Activated CD4-positive, CD25-positive, alpha-beta regulatory T cell treated with anti-CD3 and anti-CD28 coated beads, Interleukin-2, amount 50 U/mL, for 16 hours (primary cell): ENCODE measurements at places on chromosomes 1 and 21.

DNA sequence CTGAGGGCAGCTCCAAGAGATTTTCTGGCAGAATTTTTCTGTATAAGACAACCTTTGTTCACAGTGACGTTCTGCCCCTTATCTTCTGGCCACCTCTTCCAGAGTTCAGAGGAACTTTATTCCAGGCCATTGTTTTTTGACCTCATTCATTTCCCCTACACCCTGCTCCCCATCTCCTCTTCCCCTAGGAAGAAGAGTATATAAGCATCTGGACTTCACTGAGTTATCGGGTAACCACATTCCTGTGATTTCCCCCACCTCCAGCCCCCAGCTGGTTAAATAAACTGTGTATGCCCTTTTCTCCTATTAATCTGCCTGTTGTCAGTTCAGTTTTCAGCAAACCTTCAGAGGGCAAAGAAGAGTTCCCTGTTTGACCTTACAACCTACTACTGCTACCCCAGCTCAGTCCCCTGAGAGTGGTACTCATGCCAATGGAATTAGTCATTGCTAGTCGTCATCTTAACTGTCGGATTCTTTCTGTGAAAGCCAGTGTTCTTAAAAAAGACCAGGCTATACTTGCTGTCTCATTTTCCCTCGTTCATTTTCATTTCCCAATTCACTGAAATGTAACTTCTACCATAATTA lies 14.3 kb upstream of the ALG14 start:
- no peak for DNase-seq

DNA sequence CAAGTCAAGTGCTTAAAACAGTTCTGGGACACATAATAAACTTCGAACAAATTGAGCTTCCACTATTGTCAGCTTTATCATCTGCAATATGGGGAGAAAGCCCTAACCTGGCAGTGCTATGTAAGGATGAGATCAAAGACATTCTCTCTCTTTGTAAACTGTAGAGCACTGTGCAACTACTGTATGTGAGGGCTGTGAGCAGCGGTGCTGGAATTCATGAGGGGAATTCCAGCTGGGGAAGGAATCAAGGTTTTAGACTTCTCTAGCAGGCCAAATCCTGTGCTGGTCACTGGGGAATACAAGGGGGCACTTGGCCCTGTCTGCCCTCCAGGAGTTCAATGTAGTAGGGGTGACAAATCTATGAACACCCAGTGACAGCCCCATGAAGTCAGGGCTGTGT lies 9.3 kb downstream of the FAM151A start:
- DNase-seq: no peak

- DNase-seq: no peak
These were observed 30.6 kb upstream of the JUN start for GRCh38 chr1:58814251-58815068.

GRCh38 chr1:23424293-23425192 lies at the start of gene TCEA3:
TCEA3 (minus strand) TSS chr1:23424748; CDS start chr1:23424633, 115 bp downstream.
- DNase-seq: no peak

DNA sequence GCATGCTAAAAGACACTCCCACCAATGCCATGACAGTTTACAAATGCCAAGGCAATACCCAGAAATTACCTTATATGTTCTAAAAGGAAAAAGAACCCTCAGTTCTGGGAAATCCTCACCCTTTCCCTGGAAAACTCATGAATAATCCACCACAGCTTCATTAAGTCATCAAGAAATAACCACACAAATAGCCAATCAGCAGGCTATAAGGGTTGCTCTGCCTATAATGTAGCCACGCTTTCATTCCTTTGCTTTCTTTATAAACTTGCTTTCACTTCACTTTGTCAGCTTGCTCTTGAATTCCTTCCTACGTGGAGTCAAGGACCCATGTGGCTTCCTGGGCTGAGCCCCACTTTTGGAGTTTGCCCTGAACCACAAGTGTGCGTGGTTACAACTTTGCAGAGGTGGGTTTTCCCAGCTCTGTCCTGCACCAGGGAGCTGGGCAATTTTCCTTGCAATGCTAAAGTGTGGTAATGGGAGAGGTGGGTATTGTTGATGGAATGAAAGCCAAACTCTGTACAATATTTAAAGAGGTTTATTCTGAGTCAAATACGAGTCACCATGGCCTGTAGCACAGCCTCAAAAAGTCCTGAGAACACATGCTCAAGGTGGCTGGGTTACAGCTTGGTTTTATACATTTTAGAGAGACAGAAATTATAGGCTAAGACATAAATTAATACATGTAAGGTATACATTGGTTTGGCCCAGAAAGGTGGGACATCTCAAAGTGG lies 42.2 kb upstream of the COG2 start:
- no peak for DNase-seq

DNA sequence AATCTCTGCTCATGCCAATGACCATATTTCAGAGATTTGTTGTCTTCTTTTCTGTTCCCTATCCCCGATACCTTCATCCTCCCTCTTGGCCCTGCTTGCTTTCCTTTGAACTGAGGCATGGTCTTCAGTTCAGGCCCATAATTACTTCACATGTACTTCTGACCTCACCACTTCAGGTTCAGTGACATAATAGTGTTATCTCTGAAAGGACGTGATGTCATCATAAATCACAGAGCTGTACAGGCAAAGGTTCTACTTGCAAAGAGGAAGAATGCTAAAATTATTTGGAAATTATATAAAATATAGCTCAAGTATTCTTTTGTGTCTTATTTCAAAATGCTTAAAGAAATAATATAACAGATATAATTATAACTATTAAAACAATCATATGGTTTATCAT lies 230.3 kb upstream of the ESRRG start:
- DNase-seq: no peak

DNA sequence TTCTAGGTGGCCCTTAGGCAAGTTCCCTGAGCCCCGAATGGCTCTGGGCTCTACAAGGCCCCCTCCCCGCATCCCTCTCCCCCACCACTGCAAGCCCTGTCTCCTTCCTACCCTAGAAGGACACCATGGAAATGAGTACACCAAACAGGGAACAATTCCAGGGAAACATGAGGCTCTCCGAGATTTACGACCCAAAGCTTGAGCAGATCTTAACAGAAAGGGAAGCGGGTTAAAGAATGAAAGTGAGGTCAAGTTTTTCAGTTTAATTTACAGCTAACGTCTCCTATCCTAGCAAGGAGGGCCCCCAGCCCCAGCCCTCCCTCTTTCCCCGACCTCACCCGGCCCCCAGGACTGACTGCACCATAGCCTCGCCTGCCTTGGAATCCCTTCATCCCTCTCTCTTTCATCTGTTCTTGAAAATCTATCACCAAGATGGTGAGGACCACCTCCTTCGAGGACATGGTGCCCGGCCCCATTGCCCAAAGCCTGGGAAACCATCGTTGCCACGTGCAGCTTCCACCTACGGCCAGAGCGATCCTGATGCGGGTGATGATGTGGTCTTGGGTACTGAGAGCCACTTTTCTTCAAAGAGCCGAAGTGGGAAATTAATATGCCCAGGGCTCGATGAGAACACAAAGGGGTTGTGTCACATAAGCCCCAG lies 30.5 kb downstream of the SIM2 start:
- DNase-seq: no peak

- DNase-seq: peak; percentile 60
These were observed 390 bp downstream of the ZFP69B start for GRCh38 chr1:40450495-40451237.

DNA sequence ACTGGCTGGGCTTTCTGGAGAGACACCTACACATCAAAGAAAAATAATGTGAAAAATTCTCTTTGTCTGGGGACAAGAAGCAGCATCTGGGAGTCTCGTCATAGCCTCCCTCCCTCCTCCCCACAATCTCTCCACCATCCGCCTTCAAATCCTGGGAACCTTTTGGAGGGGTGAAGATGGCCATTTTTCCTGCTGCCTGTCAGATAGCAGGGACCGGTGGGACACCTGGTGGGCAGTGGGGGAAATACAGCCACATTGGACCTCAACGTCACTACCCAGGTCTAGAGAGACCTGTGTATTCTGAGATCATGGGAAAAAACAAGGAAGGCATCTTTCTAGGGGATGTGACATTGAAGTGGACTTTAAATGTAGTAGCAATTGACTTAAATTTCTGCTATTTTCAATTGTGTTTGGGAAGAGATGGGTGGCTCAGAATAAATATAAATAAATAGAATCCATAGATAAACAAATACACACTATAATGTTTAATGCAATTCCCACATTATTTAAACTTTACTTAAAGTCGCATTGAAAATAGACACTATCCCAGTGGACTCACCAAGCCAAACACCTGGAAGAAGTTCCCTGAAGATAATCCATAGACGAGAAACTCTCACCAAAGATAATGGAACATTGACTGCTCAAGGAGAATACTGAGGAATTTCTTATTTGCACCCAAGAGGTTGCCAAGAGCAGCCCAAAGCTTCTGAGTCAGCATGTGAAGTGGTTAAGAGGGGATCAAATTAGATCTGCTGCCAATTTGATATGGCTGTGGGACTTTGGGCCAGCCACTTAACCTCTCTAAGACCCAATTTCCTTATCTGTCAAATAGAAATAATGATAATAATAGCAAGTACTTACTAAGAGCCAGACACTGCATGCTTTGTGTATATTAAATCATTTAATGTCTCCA lies 147.6 kb upstream of the CAMK1G start:
- no peak for DNase-seq

DNA sequence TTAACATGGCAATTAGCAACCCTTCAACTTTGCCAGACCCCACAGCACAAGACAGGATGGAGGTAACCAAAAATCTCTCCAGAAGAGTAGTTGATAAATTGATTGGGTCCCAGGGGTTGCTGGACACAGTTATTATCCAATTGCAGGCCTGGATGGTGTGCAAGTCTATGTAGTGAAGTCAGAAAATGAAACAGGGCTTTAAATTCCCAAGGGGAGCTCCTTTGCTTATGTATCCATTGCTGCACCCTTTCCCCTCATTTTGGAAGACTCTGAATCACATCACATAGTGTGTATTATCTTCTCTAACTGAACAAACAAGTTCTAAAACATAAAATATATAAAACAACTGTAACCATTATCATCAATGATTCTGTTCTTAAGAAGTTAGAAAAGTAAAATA lies 550.2 kb downstream of the LMO4 start:
- DNase-seq: no peak

GRCh38 chr1:175116903-175117302 lies 49.3 kb downstream of the TNN start:
- no peak for DNase-seq

GRCh38 chr1:52814465-52814864 lies 28.1 kb upstream of the ZYG11A start:
- DNase-seq: no peak

- no peak for DNase-seq
These were observed 1.9 kb downstream of the SGIP1 start for GRCh38 chr1:66535853-66536252.

DNA sequence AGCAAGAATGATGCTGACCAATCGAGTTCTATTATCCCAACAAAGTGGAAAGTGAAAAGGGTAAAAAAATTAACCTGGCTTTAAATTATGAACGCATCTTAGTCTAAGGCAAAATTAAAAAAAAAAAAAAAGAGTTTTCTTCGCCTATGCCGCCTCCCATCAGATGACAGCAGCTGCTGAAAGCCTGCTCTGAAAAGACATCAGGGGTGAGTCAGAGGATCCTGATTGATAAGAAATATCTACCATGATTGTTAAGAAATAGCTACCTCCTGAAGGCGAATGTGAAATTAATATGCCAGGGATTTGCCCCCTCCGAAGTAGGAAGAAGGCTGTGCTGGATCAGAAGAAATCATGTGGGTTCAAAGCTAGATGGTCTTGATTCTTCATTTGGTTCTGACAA lies 216.8 kb upstream of the C1orf87 start:
- DNase-seq: no peak

- DNase-seq: no peak
These were observed 25.3 kb downstream of the UBASH3A start for GRCh38 chr21:42429021-42429420.

DNA sequence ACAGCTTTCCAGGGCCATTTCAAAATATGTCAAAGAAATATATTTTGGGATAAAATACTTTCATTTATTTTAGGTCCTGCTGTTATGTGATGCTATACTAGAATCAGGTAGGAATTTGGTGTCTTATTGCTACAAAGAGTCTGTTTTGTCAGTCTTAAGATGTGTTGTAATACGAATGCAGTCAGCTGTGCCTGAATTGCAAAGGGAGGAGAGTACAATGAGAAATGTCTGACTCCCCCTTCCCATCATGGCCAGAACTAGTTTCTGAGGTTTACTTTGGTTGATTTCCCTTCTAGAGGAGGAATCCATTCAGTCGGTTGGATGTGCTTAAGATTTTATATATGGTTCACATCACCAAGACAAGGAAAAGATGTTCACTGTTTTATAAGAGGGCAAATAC lies 75.7 kb upstream of the TNFSF18 start:
- DNase-seq: no peak

- no peak for DNase-seq
These were observed 38.2 kb downstream of the GRIK3 start for GRCh38 chr1:36996106-36996505.

- DNase-seq: no peak
These were observed 105.5 kb downstream of the NUF2 start for GRCh38 chr1:163427279-163427678.

DNA sequence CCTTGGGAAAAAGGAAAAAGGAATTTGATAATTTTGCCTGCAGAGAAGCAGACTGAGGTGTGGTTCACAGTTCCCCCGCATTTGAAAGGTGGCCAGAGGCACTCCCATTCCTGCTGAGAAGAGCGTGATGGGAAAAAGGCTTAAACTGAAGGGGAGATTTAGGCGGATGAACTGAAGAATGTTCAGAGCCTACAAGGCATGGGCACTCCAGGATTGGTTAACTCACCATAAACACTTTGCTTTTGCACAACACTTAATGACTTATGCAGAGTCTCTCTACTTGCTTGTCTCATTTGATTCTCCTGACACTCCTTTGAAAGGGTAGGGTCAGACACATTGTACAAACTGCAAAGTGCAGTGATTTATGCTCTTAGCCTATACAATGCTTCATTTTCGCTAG lies 119.6 kb upstream of the RUNX1 start:
- no peak for DNase-seq

DNA sequence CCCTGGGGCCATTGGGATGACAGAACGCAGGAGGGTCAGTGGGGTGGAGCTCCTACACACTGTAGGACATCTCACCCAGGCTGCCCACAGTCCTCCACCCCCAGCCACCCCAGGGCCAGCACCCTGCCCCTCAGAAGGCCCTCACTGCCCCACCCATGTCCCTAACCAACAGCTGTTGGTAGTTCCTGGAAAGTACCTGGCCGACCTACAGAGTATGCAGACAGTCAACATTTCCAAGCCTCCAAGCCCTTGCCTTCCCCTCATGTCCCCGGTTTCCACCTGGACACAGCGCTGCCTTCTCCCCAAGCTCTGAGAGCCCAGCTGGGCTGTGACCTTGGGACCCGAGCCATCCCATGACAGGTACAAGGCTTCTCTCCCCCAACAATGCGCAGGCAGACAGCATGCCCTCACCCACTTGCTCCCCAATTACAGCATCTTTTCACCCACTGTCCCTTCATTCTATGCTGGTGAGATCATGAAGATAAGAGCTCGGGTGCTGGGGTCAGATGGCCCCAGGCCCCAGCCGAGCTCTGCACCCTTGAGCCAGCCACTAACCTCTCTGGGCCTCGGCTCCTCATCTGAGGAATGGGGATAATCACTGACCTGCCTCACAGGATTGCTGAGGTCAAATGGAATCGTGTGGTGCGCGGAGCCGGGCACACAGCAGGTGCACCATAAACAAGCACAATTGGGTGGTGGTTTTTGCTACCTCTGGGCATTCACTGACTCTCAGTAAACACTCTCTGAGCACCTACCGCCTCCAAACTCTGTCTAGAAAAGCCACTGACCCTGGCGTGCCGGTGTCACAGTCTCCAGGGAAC lies 11.2 kb downstream of the LAPTM5 start:
- DNase-seq: no peak
